ENCODE measurements at places on chromosomes 7 and 10. TPM values are rescaled to one million over a fixed set of nuclear protein-coding genes. Genes with fewer than 3 reads are reported as not detected.

Gene IL15RA
- total RNA-seq = 15.2 TPM

Gene RRP12
- total RNA-seq = 21.8 TPM

Gene MINDY4
- 7.9 TPM for total RNA-seq

Gene LRGUK
- total RNA-seq = 1.5 TPM

Gene SLC13A1
- not detected for total RNA-seq

Gene CC2D2B
- 0.60 TPM for total RNA-seq

Gene SPDYE8
- total RNA-seq = not detected

Gene ASB15
- not detected for total RNA-seq

Gene RGS10
- 14.5 TPM for total RNA-seq

Gene GIMAP5
- total RNA-seq = 7.5 TPM

GRCh38 chr7:80768756-80769155, 130.3 kb downstream of the CD36 start:
- no peak for DNase-seq

DNA sequence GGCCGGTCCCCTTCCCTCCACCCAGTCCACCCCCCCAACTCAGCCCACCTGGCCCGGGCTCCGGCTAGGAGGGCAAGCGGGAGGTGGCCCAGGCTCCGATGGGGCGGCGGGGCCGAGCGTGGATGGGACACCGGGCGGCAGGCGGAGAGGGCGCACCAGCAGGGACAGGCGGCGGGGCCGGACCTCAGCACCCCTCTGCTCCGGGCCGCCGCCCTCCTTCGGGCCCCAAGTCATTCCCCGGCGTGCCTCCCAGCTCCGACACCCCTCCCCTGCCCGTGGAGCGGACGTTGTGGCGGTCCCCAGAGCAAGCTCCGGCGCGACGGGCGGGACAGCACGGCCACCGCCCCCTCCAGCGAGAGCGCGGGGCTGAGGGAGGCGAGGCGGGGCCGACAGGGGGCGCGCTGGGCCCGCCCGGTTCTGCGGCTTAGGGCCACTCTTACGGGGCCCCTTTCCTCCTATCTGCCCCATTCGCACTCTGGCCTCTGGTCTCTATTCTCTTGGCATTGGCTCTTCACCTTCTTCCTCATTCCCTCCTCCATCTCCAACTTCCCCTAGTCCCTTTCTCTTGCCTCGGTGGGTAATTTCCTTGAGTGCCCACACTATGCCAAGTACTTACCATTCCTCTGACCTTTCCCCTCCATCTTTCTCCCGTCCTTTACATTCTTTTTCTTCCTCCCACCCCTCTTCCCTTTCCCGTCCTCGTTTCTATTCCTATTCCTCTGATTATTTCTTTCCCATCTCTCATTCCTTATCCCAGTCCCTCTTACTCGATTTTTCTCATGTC, 701 bp upstream of the GBX1 start:
- DNase-seq = no peak

DNA sequence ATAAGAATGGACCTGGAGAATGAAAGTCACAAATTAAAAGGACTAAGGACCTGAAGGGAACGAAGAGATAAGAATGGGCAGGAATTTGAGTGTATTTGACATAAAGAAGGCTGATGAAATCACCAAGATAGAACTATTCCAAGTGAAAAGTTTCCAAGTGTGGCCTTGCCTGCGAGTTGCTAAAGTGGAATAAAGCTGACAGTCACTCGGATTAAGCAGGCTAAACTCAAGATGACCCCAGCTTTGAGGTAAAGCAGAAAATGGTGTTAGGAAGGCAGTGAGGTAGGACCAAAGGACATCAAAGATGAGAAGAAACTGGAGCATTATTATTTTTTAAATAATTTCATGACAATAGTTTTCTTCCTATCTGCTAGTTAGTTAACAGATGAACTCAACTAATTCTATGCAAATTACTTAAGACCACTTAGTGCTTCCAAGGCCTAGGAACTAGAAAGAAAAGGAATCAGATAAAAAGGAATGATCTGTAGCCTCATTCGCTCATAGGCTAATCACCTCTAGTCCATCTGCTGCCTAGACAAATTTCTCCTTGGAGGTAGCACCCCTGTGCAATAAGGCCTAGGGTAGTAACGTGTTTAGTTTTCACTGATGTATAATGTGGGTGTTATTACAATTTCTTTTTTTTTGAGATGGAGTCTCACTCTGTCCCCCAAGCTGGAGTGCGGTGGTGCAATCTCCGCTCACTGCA, 34.5 kb downstream of the EZH2 start:
- no peak for DNase-seq

- DNase-seq = no peak
Observed at GRCh38 chr7:94250987-94251386, 143.7 kb upstream of the COL1A2 start.

GRCh38 chr10:7383442-7383841, 27.4 kb downstream of the SFMBT2 start:
- no peak for DNase-seq

DNA sequence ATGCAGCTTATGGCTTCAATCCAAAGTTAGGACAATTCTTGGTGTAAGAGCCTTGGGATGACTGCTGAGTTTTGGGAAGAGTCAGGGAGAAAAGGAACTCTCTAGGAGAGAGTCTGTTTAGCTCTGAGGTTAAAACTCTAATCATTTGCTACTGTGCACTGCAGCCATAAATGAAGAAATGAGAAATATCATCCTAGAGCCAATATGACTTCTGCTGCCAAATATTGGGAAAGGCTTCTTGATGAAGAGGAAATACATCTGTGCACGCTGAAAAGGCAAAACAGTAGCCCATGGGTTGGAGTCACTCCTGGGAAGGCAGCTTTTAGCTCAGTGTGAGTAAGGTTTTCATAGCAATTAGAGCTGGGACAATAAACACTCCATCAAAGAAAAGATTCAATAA, 308.8 kb downstream of the SFMBT2 start:
- no peak for DNase-seq

GRCh38 chr10:96238646-96239623, 32.4 kb downstream of the BLNK start:
- no peak for DNase-seq

DNA sequence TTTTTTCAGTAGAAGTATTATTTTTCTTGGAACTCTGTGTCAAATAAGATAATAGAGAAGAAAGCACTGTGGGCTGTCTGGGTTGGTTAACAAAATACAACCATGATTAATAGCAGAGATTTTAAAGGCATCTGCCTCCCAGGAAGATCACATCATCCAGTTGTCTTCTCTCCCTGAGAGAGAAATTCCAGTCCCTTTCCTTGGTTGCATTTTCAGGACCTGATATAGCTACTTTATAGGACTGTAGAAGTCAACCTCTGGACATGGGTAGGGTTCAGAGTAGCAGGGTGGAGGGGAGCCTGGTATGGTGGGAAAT, 309.9 kb upstream of the IGFBP3 start:
- no peak for DNase-seq

GRCh38 chr7:79872176-79872575, 262.5 kb upstream of the GNAI1 start:
- DNase-seq = no peak

- DNase-seq = no peak
Observed at GRCh38 chr10:96746503-96746902, 26.2 kb upstream of the PIK3AP1 start.

DNA sequence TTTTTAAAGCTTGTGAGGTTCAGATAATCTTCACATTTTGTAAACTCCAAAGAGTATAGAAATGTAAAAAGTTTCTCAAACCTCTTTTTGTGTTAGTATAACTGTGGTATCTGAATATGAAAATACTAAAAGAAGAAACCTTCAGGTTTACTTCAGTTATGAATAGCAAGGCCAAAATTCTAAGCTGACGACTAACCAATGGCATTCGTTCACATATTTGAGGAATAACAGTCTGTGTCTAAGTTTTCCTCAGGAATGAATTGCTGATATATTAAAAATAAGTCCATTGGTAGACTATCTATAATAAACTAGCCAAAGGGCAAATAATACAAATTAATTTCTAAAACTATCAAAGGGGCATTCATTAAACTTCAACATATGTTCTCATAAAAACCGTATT, 206.0 kb downstream of the CXCL12 start:
- no peak for DNase-seq

- no peak for DNase-seq
Observed at GRCh38 chr10:59082249-59082648, 94.2 kb upstream of the PHYHIPL start.

- DNase-seq = no peak
Observed at GRCh38 chr7:151884312-151885201, 7.6 kb upstream of the PRKAG2 start.

DNA sequence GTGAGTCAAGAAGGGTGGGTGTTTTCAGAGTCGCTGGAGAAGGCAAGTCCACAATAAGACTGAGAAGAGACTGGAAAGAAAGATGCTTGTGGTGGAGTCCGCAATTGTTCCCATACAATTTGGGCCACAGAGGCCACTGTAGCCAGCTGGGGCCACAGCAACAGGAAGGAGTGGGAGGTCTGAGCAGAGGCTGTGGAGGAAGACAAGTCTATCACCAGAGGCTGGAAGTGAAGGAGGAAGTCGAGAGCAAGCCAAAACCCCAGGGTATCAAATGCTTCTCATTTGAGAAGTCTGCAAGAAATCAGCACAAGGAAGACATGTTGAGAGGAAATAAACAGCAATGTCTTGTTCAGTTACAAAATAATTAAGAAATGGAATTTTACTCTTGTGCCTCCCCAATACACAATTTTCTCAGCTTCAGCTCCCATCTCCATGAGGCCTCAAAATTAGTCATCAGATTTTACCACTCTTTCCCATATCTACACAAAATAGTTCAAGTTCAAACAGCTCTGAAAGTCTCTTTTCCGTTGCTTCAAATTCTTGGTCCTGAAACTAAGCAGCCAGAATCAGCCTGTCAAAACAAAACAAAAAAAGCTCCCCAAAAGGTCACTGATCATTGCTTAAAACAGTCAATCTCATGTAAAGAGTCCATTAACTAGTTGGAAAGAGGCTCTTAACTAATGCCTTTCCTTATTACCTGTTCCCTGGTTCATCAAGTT, 31.6 kb downstream of the SLC16A12 start:
- DNase-seq = no peak

DNA sequence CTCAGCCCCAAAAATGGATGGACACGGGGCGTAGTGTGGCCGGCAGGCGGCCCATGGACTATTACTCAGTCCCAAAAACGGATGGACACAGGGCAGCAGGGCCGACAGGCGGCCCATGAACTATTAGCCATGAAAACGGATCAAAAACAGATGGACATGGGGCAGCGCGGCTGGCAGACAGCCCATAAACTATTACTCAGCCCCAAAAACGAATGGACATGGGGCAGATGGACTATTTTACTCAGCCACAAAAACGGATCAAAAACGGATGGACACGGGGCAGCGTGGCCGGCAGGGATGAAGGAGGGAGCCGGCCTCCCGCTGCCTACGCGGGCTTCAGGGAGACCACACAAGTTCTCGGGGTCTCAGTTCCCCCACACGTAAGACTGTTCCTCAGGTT, 32.9 kb downstream of the GPER1 start:
- no peak for DNase-seq

DNA sequence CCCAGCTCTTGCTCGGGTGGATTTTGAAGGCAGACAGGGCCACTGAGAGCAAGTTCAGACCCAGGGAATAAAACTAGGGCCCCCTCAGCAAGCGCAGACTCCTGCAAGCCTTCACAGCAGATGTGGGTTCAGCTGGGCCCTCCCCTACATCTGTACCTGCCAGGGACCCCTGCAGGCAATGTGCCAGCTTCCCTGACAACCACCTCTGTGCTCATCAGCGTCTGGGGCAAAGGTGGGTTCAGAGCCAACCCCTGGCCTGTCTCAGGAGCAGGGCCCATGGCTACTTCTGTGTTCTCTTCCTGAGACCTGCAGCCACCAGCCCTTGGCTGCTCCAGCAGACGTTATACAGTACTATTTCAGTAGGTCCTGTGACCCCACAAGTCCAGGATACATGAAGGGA, 189.5 kb downstream of the DIP2C start:
- DNase-seq = peak; percentile 28

DNA sequence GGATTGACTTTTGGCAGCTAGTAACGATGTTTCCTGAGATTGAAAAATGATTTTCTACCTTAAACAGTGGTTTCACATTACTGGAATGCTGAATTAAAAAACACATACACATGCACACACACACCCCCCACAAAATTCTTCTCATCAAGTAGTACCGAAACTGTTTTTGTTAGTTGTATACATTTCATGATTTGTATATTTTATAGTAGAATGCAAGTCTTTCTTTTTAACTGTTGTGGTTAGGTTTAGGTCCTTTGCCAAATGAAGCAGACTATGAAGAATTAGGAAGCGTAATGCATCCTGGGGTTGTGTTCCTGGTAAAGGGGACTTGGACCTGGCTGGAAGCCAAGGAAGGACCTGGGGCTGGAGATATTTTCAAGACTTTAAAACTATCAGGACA, 505.8 kb downstream of the SUGCT start:
- DNase-seq = no peak

DNA sequence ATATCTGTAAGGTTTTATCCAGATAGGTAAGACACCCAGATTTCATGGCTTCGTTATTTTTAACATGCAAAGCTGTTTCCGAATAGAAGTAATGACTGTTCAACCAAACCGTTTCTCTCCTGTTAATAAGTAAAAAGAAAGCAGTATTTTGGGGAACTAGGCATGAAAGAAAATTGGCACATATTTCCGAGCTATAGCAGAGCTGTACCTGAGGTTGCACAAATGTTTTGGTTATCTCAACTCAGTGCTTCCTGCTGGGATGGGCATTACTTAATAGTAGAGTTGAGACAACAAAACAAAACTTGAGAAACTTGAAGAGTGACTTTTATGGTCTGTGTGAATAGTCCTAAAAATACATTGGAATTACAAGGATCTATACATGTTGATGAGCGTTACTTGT, 564.3 kb upstream of the SORCS1 start:
- no peak for DNase-seq

DNA sequence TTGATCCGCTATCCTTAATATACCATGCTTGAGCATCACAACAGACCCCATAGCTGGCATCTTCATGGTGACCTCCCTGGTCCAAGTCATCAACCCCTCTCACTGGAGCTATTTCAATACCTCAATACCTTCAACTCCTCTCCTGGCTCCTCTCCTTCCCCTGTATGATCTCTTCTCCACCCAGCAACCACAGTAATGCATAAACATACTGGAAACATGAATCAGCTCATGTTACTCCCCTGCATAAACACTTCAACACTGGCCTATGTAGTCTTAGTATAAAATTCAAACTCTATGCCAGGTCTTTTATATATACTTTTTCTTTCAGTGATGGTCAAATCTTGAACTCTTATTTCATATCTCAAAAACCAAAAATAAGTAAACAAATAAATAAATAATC, 31.8 kb upstream of the TMEM273 start:
- no peak for DNase-seq
